Peyer's patch (tissue), 4 donors: ENCODE measurements at places on chromosomes 4 and X.
A peak's percentile ranks its signal among the peaks of the same experiment; 100 is the strongest.

DNA sequence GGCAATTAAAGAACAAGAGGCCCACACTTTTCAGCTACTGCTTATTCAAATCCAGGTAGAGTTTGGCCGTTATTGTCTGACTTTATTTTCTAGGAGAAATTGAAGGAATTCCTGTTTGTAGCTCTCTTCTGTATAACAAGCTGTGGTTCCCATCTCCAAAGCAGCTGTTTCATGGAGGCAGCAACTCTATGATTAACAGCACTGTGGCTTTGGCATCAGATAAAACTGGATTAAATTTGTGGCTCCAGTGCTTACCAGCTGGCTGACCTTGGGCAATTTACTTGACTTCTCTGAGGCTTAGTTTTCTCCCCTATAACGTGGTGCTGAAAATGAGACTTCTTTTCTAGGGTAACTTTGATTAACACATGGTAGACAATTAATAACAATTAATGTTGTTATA, 28.1 kb downstream of the SLC30A9 start:
- no peak for DNase-seq

- no peak for DNase-seq
Measured at GRCh38 chr4:37400241-37400881, 155.8 kb downstream of the NWD2 start.

DNA sequence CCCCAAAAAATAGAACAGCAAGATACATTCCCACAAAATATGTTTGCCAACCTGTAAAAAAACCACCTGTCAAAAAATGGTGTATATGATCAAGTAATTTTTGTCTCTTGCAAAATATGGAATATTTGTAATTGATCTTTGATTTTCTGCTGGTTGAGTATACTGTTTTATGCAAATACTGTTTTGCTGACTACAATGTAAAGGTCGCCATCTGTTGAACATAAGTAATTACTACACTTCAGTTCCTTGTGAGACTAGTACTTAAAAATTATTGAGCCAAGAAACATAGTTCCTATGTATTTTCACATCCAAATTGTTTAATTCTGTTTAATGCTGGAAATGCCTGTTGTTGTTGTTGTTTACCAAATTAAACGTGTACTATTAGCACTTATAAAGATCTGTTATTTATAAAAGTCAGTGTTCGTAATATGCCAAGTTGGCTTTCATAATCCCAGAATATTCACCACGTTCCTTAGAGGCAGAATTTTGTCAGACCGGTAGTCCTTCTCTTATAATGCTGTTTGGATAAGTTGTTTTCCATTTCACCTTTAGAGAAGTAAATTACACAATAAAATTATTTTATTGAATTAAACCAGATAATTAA, 144.2 kb downstream of the PDLIM5 start:
- no peak for DNase-seq

GRCh38 chr4:102352781-102353180, 7.5 kb upstream of the SLC39A8 start:
- no peak for DNase-seq

GRCh38 chr4:57320217-57320616, 210.0 kb upstream of the IGFBP7 start:
- DNase-seq, result no peak

GRCh38 chr4:76982638-76983584, 33.4 kb downstream of the SEPTIN11 start:
- DNase-seq, result no peak

GRCh38 chr4:21901281-21901680, 47.3 kb downstream of the KCNIP4 start:
- DNase-seq, result no peak

DNA sequence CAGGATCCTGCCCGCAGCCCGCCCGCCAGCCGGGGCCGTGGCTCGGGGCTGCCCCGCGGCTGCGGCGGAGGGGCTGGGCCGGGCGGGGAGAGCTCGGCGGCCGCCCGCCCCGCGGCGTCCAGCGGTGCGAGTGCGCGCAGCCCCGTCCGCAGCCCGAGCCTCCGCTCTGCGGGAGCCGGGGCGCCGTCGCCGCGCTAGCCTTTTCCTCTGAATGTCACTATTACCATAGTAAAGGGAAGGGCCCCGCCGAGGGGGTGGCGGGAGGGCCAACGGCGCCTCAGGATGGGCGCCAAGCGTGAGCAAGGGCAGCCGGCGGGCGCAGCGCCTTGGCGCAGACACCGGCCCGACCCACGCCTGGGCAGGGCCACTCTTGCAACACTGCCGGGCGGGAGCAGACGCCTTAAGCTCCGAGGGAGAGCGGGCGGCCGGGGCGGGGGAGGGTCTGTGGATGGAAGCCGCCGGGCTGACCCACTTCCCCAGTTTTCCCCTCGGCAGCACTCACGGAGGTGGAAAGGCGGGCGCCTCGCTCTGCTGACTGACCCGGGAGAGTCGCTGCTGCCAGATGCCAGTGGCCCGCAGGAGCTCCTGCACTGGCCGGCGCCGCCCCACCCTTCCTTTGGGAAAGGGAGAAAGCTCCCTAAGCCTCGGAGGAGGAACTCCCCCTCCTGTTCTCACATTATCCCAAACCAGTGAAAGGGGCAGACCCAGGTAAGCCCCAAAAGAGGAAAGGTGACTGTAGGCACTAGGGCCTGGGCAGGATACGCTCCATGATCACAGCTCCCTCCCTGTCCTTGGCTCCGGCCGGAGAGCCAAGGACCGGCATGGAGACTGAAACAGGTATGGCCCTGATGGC, 329.4 kb downstream of the HNRNPD start:
- no peak for DNase-seq

DNA sequence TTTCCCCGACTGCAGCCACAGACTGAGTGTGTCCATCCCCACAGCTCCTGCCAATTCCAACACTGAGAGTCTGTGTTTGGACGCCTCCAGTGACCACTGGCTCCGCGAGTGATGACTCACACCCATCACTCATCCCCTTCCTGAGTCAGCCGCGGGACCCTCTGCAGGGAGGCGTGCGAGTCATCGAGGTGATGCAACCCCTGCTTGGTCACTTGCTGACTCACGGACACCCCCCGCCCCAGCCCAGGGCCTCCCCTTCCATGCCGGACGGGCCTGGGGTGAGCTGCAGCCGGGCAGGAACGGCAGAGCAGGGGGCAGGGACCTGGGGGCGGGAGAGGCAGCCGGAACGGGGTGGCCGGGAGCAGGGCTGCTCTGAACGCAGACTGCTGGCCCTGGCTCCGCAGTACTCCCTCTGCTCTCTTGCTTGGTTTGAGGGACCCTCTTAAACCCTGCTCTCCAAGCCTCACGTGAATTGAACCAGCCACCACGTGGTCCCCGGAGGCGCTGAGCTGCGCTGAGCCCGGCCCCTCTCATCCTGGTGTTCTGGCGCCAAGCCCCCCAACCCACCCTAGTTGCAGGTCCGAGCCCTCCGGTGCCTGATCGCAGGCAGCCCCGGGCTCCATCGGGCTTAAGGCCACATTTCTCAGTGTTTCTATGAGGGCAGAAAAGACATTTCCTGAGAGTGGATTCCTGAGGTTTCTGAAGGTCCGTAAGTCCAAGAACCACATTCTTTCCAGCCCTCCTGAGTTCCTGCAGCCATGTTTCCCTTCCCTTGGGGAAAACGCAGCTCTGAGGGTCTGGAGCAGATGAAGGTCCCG, 32.4 kb downstream of the FGFRL1 start:
- peak; percentile 46 for DNase-seq

GRCh38 chrX:43909141-43909540, 26.9 kb upstream of the MAOB start:
- no peak for DNase-seq

DNA sequence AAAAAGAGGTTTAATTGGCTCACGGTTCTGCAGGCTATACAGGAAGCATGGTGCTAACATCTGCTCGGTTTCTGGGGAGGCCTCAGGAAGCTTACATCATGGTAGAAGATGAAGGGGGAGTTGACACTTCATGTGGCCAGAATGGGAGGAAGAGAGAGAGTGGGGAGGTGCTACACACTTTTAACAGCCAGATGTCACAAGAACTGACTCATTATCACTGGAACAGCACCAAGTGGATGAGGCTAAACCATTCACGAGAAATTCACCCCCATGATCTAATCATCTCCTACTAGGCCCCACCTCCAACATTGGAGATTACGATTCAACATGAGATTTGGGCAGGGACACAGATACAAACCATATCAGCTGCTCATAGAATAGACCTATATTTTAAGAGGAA, 255.8 kb downstream of the OPHN1 start:
- no peak for DNase-seq

- DNase-seq, result no peak
Measured at GRCh38 chr4:37597034-37597433, 89.1 kb downstream of the RELL1 start.

DNA sequence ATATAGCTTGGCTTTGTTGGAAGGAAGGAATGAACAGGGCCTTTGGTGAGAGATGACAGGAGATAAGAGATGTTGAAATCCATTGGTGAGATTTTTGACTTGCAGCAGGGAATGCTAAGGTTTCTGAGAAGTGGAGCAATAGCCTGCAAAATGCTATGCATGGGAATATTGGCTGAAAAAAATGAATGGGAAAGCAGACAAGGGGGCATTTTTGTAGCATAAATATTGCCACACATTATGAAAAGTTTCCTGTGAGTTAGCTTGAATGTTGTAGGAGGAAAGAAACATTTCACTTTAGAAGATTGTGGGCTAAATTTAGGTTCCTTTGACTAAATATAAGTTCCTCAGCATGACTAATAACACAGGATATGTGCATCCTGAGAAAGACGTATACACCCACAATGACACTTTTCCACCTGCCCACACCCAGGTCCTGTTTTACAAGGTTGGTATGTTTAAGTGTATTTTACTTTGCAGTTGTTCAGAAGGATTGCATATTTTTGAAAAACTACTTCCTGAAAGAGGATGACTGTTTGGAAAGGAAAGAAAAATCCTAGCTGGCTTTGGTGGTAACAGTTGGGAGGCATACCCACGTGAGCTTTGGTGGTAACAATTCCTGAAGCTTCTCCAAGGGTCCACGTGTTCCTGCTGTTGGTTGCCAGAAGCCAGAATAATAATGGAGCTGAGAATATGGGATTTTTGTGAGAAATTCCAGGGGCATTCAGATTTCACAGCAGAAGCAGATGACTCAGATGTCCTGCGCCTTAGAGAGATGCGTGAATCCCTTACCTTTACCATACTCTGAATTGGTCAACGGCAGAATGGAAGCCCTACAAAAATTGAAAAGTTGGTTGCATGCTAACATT, 28.5 kb downstream of the PHEX start:
- no peak for DNase-seq

DNA sequence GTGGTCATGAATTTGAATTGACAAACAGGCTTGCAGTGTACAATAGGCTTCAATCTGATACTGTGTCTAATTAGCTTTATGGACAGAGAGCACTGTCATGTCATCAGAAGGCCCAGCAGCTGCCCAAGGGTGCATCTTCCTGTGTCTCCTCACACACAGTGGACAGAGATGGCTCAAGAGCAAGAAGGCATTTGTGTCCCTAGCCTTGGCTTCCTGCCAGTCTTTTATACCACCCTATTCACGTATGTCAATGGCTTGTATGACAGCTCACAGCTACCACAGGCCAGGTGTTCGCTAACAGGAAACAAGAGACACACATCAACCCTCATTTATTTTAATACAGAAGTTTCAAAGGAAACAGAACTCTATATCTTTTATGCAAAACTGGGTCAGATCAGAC, 874.0 kb upstream of the AGA start:
- DNase-seq, result peak; percentile 49

DNA sequence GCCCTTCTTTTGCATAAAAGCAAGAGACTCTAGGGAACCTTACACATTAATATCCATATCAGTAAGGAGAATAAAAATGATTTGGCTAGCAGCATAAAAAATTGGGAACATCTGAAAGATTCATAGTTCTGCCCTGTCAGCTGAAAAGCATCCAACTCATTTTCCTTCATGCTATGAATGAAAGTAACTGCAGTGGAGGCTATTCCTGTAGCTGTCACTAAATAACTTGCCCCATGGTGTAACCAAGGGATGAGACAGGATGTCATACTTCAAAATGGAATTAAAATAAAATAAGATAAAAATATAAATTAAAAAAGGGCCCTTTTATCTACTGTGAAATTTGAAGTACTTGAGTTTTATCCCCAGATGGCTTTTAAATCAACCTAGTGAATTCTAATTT, 878.8 kb downstream of the C4orf33 start:
- DNase-seq, result no peak
